ENCODE measurements at places on chromosomes 2 and 18.

DNA sequence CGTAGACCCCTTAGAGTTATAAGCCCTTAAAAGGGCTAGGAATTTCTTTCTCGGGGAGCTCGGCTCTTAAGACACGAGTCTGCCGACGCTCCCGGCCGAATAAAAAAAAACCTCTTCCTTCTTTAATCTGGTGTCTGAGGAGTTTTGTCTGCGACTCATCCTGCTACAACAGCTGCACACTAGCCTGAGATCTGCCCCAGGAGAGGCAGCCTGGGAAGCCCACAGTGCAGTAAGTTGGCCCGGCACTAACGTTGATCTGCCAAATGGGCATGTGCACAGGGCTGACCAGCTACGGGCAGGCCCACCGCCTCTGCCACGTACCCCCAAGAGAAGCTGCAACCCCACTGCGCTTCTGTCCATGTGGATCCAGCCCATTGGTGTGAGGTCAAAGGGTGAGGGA lies 8.4 kb upstream of the LIMS2 start:
- DNase-seq: no peak

DNA sequence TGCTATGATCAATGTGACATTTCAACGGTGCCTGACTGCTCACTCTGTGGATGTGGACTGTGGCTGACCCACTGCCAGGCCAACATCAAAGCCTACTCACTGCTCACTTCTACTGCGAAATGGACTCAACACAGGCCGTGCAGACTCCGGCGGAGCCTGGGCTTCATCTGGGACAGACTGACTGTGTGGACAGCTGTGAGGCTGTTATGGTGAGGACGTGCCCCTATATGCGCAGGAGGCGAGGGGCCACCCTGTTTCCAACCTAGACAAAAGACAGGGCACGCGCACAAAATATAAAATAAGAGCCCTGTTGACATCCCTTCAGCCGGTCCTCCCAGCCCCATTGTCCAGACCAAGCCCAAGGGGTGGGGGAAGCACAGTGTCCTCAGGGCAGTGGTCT lies 514.4 kb upstream of the RAB6C start:
- DNase-seq: no peak

GRCh38 chr2:111898703-111899514 lies 502 bp downstream of the MERTK start:
- no peak for DNase-seq

DNA sequence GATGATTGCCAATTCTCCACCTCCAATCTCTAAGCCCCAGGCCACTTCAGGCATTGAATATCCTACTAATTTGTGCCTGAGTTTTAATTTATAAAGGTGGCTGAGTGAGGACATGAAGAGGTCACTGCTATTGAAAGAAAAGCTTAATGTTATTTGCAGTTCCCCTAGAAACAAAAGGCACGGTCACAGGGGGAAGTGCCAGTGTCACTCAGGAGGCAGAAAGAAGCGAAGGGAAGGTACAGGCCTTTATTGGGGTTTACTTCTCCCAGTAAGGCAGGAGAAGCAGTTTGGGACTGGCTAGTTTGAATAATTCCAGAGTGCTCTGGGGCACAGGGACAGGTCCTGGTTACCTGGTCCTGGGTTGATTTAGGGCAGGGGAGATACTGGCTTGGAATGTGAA lies 1.7 kb upstream of the ABHD1 start:
- no peak for DNase-seq

DNA sequence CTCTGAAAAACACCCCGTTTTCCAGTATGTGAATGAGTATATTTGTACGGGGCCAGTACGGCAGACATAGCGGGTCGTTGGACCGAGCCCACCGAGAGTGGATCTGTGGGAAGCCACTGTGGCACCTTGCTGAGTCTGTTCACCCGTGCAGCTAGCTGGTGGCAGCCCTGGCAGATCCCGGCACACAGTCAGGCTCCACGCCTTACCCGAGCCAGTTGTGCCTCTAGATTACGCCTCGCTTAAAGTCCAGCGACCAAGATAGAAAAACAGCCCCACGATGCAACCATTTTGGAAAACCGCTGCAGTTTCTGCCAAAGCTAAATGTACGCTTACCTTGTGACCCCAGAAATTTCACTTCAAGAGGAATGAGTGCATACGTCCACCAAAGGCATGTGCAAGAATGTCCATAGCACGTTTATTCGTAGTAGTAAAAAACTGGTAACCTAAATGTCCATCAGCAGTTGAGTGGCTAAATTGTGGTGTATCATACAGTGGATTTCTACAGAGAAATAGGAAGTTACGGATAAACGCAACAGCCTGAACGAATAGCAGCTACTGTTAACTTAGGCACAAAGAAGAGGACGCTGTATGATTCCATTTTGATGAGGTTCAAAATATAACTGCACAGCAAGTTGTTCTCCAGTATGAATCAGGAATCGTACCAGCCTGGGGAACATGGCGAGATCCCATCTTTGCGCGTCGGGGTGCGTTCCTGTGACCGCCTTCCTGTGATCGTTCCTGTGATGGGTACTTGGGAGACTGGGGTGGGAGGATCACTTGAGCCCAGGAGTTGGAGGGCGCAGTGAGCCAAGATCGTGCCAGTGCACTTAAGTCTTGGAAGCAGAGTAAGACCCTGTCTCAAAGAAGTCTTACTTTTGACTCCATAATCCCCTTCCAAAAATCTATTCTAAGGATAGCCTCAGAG lies 688 bp upstream of the WDR33 start:
- no peak for DNase-seq

DNA sequence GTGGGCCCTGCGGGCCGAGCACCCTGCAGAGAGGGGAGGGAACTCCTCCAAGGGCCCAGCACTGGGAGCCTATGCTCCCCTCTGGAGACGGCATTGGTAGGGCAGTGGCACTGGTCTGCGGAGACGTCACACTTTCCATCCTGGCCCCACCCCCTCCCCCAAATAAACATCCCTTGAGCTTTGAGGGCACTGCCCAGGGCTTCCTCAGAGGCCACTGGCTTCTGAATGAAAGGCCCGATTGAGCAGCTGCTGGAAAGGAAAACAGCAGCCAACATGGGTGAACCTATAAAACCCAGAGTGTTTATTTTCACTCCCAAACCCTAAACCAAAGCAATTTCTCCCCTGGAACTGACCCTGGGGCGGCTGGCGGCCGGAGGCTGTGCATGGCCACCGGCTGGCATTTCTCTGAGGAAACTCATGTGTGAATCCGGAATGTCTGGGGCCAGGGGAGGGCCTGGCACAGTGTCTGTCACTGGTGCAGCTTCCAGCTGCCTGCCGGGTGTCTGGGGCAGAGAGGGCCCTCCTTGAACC lies 138.9 kb downstream of the DYSF start:
- DNase-seq: no peak

DNA sequence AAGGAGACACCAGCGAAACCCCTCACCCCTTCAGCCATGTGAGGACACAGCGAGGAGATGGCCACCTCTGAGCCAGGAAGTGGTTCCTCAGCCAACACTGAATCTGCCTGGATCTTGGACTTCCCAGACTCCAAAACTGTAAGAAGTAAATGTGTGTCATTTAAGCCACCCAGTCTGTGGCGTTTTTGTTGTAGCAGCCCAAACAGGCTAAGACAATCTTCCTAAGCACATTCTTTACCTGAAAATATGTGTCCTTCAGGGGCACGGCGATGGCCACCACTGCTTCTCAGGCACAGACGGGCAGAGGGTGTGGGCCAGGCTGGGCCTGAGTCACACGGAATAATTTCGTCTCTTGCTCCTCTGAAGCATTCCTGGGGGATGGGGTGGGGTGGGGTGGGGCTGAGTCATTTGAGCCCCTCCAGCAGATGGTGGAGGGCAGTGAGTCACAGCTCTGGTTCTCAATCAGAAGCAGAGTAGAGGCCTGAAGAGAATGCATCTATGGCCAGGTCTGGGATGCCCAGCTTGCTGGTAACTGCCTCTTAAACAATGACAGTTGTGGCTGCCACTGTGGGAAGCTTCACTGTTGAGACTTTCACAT lies 142.4 kb downstream of the CAPN13 start:
- DNase-seq: no peak

- no peak for DNase-seq
These were observed 59.3 kb upstream of the TCF4 start for GRCh38 chr18:55647331-55647730.

- no peak for DNase-seq
These were observed 118.6 kb downstream of the RTP5 start for GRCh38 chr2:241988146-241988545.

Data from activated CD4-positive, alpha-beta T cell treated with anti-CD3 and anti-CD28 coated beads, Interleukin-2, Interleukin-4, amounts not matched to agents 100 ng/mL and 50 ng/mL, durations not matched to agents 16 hours and 8 hours (primary cell).